ENCODE measurements at places on chromosomes 6 and 20.
A peak's percentile ranks its signal among the peaks of the same experiment; 100 is the strongest.

DNA sequence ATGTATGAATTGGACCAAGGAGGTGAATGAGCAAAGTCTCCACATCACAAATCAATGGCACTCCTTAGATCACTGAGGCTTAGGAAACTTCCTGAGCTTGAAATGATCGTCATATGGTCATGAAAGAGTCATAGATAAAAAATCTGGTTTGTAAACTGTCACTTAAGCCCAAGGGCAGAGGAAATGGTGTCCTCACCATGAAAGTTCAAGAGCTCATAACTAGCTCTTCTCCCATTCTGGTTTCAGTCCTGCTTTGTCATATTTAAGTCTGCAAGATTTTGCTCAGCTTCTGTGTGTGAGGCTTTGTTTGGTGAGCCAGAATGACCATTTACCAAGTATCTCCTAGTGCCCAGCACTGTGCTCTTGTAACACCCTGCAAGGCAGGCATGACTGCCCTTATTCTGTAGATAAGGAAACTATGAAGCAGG is 60.5 kb downstream of the GJA10 start:
- DNase-seq: no peak

DNA sequence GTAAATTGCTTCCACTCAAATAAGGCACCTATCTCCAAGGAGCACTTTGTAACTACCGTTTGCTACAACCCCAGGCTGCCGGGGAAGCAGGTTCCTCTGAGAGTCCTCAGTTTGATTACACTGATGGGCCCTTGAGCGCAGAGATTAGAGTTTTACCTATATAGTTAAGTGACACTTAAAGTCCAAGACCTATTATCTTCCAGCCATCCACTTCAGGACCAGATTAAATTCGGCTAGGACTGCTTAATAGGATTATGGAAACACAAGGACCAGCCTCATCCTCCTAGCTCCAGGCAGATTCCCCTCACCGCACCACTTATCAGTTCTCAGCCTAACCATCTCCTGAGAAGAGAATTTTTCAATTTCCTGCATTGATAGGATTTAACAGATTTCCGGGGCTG is 64.7 kb upstream of the TIAM2 start:
- DNase-seq: no peak

- DNase-seq: peak; percentile 97
Measured at GRCh38 chr6:134373282-134373922, 55.5 kb upstream of the SGK1 start.

GRCh38 chr6:168016721-168017525 is 19.5 kb downstream of the KIF25 start:
- no peak for DNase-seq

DNA sequence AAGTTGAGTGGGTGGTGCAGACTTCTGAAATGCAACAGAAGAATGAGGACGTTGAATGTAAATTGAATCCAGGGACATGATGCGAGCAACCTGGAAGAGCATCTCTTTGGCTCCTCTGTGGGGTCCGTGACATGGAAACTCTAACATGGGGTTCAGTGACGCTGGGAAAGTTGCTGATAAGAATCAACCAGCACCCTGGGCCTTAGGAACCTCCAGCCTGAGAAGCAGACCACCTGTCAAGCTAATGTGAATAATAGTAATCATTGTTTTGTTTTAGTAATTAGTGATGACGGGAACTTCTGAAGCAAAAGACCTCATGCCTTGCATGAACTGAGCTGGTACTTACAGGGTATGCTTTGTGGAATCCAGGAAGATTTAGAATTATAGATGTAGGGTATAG is 25.2 kb upstream of the DOK5 start:
- no peak for DNase-seq

DNA sequence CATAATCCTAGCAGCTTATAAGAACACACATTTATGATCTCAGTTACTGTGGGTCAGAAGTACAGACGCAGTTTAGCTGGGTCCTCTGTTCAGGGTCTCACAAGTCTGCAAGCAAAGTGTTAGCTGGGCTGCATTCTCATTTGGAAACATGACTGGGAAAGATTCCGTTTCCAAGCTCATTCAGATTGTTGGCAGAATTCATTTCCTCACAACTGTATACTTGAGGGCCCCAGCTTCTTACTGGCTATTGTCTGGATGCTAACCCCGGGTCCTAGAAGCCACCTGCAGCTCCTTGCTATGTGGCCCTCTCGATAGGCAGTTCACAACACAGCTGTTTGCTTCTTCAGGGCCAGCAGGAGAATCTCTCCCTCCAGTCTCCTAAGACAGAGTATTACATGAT is 13.1 kb downstream of the TCP11 start:
- no peak for DNase-seq

- no peak for DNase-seq
Measured at GRCh38 chr6:15116889-15117288, 129.0 kb upstream of the JARID2 start.

DNA sequence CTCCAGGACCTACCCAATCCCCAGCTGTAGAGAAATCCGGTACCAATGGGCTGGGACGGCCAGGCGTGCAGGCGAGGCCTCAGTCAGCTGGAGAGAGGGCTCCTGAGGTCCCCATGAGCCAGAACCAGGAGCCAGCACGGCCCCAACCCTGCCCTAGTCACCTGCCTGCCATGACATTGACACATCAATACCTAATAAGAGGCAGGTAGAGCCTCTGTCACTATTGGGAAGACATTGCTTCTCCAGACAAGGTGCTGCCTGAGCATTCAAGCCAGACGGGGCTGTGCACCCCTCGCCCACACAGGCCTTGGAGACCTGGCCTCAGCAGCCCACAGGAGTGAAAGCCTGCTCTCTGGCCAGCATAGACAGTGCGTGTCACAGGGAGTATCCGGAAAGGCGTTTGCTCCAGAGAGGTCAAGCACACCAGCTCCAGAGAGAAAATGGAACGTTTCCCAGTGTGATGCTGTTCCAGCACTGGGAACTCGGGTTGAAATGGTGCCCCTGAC is 3.5 kb downstream of the DLL1 start:
- no peak for DNase-seq

DNA sequence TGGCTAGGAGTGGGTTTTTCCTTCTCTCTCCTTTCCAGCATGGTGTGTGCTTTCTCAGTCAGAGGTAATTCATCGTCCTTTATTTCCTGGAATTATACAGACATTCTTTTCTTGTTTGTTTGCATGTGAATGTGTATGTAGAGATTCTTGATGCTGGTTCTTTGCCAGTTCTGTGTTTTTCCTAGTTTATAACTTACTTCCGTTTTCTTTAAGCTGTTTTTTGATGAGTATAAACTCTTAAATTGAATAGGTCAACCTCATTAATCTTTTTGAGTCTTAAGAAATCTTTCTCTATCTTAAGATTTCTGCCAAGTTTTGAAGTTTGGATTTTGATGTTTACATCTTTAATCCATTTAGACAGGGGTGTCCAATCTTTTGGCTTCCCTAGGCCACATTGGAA is 38.7 kb downstream of the IGF2R start:
- DNase-seq: no peak

DNA sequence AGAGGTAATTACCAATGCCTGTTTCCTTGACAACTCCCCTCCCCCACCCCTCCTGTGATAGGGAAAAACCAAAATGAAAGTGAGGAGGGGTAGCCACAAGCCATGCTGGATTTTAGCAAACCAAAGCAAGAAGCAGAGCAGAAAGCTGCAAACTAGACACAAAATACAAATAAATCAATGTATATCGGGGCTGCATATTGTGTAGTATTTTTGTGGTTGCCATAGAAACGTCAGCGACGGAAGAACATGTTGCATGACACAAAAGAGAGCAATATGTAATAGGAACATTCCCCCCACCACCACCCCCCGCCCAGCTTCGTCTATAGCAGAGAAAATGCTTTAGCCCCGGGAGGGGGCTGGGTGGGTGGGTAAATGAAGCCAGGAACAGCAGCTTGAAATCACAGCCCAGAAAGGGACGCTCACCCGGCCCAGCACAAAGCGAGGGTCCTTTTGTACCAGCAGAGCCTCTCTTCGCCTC is 548 bp downstream of the AGPAT4 start:
- peak; percentile 21 for DNase-seq

Measured in NB4 (cell line).